ENCODE measurements at places on chromosomes 16 and 17. TPM values are rescaled to one million over a fixed set of nuclear protein-coding genes. Genes with fewer than 3 reads are reported as not detected.

- 0 out of 3 replicates have a peak overlapping the region, but pooled peaks have one; percentile 4 for H3K4me3 ChIP-seq
- no peaks in the 10 kb centered on the region for H3K4me1 ChIP-seq
- peaks cover 4% of the 10 kb centered on the region for H3K27me3 ChIP-seq
- H3K36me3 ChIP-seq: no peaks in the 10 kb centered on the region
Observed at GRCh38 chr16:10879681-10880589, 2.9 kb downstream of the CIITA start.

DNA sequence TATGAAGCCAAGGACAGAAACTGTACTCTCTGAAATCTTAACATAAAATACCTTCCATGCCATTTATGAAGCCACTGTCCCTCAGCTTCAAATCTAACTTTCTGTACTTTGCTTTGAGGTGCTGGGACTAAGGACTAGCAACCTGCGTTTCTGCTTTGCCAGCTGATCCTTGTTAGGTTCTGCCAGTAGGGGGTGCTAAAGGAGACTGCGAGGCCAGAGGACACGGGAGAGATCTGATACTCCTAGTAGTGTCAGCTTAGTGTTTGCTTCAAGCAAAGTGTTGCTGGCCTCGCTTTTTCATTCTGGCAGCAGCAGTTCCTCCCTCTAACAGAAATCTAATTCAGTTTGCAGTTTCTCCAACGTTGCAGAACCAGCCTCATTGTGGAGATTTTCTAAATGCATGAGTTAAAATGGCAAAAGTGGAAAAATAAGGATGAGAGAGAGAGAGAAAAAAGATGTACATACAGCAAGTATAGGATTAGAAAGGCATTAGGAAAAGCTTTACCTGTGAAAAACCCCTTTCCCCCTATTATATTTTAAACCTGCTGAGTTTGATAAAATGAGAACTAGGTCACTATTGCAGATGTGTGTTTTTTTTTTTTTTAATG is 297.5 kb downstream of the CA10 start:
- H3K36me3 ChIP-seq: peaks cover 2% of the 10 kb centered on the region
- no peaks in the 10 kb centered on the region for H3K27me3 ChIP-seq
- DNase-seq: peak; percentile 88
- no peak overlapping the region for H3K27ac ChIP-seq

NOG gene
- total RNA-seq: not detected

DNA sequence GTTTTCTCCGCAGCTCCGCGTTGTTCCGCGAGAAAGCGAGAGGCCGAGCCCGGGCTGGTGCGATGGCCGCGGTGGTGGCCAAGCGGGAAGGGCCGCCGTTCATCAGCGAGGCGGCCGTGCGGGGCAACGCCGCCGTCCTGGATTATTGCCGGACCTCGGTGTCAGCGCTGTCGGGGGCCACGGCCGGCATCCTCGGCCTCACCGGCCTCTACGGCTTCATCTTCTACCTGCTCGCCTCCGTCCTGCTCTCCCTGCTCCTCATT is 404 bp downstream of the EMC6 start:
- peaks cover 18% of the 10 kb centered on the region for H3K36me3 ChIP-seq
- H3K27ac ChIP-seq: no peak overlapping the region
- peaks cover 3% of the 10 kb centered on the region for H3K4me1 ChIP-seq
- peak overlapping the region; percentile 98 for H3K4me3 ChIP-seq
- H3K27me3 ChIP-seq: no peaks in the 10 kb centered on the region
- peak; percentile 58 for DNase-seq

GRCh38 chr17:79702034-79702433 is 28.7 kb upstream of the ENPP7 start:
- H3K36me3 ChIP-seq: no peaks in the 10 kb centered on the region
- no peak overlapping the region for H3K27ac ChIP-seq
- no peak overlapping the region for H3K4me3 ChIP-seq
- H3K4me1 ChIP-seq: peaks cover 6% of the 10 kb centered on the region

CNOT1 gene
- total RNA-seq: 328 TPM

TBC1D16 gene
- 82.7 TPM for total RNA-seq

GRCh38 chr16:73483076-73483791 is 435.3 kb upstream of the ZFHX3 start:
- H3K36me3 ChIP-seq: no peaks in the 10 kb centered on the region
- H3K4me1 ChIP-seq: peaks cover 14% of the 10 kb centered on the region
- H3K27ac ChIP-seq: no peak overlapping the region
- H3K4me3 ChIP-seq: peak overlapping the region; percentile 42
- peak; percentile 77 for DNase-seq

DNA sequence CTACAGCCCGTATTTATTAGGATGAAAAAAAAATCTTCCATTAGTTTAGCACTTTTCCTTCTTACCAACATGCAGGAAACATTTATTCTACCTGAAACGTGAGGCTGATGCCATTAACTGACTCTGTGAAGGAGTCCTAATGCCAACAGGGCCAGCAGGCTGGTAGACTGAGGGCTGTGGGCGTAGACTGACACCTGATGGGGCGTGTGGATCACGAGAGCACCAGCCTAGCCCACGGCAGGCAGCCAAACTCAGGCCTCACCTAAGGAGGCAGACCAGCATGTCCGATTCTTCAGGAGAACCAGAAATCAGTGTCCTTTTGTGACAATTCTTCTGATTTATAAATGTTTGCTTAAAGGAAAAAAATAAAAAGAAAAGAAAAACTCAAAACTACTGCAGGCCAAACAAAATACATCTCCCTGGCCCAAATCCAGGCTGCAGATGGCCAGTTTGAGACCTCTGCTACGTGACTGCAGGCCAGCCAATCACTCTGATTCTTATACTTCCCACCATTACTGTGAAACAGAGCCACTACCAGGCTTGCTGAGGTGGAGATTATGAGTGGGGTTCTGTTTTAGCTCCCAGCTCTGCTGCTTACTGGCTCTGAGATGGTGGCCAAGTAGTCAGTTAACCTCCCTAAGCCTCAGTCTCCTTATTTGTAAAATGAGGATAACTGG is 66.5 kb downstream of the GNAO1 start:
- H3K27ac ChIP-seq: no peak overlapping the region
- no peak overlapping the region for H3K4me3 ChIP-seq
- no peaks in the 10 kb centered on the region for H3K27me3 ChIP-seq
- no peaks in the 10 kb centered on the region for H3K4me1 ChIP-seq

DNA sequence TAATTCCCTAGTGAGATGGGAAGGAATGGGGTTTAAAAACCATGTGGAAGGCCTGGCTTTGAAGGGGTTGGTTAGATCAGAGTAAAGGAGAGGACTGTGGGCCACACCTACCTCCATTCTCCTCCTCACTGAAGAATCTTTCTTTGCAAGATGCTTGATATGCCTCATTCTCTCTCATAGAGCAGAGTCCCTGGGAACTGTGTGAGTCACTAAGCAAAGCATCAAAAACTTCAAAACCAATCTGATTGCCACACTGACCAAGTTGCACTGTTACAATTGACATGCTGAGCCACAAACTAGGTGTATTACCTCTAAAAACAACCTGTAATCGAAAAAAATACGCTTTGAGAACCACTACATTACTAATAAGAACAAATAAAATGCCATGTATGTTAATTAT is 2.0 kb downstream of the TUBD1 start:
- H3K27me3 ChIP-seq: no peaks in the 10 kb centered on the region
- DNase-seq: no peak
- no peak overlapping the region for H3K27ac ChIP-seq
- peaks cover 13% of the 10 kb centered on the region for H3K36me3 ChIP-seq

- peaks cover 16% of the 10 kb centered on the region for H3K36me3 ChIP-seq
- H3K4me3 ChIP-seq: no peak overlapping the region
- H3K4me1 ChIP-seq: no peaks in the 10 kb centered on the region
- no peak overlapping the region for H3K27ac ChIP-seq
- no peak for DNase-seq
Observed at GRCh38 chr16:50765260-50765659, 23.4 kb downstream of the CYLD start.

DNA sequence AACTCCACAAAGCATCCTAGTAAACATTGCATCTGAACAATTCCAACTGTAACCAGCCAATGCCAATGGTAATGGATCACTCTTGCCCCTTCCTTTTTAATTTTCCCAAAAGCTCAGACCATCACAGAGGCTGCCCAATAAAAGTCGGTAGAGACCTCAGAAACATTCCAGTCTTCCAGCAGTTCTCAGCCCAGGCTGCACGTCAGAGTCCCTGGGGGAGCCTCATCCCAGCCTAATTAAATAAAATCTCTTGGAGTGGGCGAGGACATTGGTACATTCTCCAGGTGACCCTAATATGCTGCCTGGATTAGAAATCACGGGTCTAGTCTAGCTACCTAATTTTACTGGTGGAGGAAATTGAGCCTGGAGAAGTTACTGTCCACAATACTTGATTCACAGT is 117.1 kb upstream of the MYOCD start:
- no peaks in the 10 kb centered on the region for H3K27me3 ChIP-seq
- H3K27ac ChIP-seq: no peak overlapping the region
- H3K36me3 ChIP-seq: no peaks in the 10 kb centered on the region

CARHSP1 gene
- 195 TPM for total RNA-seq

DNA sequence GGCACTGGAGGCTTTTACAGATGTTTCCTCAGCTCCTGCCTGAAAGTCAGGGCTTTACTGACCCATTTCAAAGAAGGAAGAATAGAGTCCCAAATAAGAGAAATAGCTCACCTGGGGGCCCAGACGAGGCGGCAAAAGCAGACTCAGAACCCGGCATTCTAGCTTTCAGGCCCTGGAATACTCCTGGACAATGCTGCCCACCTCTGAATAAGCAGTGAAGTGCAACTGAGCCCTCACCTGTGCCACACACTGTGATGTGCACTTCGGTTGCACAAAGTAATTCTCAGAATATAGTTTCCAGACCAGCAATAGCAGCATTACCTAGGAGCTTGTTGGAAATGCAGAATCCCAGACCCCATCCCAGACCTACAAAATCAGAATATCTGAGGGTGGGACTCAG is 54.6 kb downstream of the ZNF423 start:
- no peaks in the 10 kb centered on the region for H3K27me3 ChIP-seq
- H3K27ac ChIP-seq: no peak overlapping the region
- DNase-seq: no peak
- H3K4me1 ChIP-seq: peaks cover 3% of the 10 kb centered on the region
- H3K4me3 ChIP-seq: no peak overlapping the region

DNA sequence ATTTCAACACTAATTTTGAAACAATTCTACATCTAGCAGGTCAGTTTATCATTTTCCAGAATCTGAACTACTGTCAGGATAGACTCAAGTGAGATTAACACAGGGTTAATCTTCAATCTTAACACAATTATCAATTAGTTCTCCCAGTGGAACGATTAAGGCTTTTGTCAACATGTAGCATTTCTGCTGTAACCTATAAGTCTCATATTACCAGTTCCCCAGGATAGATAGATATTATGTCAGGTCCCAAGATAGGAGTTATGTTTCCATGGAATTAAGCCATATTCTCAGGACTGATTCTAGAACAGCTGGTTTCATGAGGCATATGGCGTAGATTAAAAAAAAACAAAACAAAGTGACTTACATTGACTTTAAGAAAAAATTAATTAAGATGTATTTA is 4.4 kb upstream of the FBF1 start:
- H3K36me3 ChIP-seq: peaks cover 12% of the 10 kb centered on the region
- DNase-seq: no peak
- no peak overlapping the region for H3K4me3 ChIP-seq
- H3K4me1 ChIP-seq: no peaks in the 10 kb centered on the region
- H3K27me3 ChIP-seq: no peaks in the 10 kb centered on the region

GRCh38 chr16:66899945-66900710 is 18.6 kb downstream of the CDH16 start:
- no peaks in the 10 kb centered on the region for H3K36me3 ChIP-seq
- no peaks in the 10 kb centered on the region for H3K27me3 ChIP-seq
- no peaks in the 10 kb centered on the region for H3K4me1 ChIP-seq
- no peak overlapping the region for H3K27ac ChIP-seq

- no peaks in the 10 kb centered on the region for H3K27me3 ChIP-seq
- no peak for DNase-seq
- no peaks in the 10 kb centered on the region for H3K4me1 ChIP-seq
- no peaks in the 10 kb centered on the region for H3K36me3 ChIP-seq
Observed at GRCh38 chr16:88438084-88438870, 14.8 kb upstream of the ZFPM1 start.

- no peak overlapping the region for H3K4me3 ChIP-seq
- no peaks in the 10 kb centered on the region for H3K27me3 ChIP-seq
- no peaks in the 10 kb centered on the region for H3K36me3 ChIP-seq
- H3K4me1 ChIP-seq: 0 out of 2 replicates have a peak, but pooled peaks cover 3% of the 10 kb centered on the region
- DNase-seq: no peak
Observed at GRCh38 chr17:62866471-62866870, 58.4 kb upstream of the MARCHF10 start.

CX3CL1 gene
- 1.6 TPM for total RNA-seq

DNA sequence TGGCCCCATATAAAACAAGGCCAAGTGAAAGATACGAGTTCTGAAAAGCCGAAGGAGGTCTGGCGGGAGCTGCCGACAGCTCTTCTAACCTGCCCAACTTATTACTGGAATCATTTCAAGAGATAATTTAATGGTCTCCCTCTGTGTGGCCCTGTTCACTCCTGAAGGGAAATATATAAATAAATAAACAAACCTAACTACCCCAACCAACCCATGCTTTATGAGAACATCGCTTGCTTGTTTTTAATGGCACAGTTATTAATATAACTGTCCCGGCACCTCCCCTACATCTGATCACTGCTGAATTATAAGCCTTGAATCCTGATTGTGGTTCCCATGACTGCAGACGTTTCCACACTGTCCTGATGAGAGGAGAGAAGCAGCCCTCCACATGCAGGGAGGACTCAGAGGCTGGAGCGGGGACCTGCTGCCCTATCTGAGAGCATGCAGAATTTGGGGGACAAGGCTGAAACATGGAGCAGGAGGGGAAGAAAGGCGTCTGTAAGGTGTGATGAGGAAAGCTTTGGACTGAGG is 22.2 kb downstream of the CDK5RAP3 start:
- no peaks in the 10 kb centered on the region for H3K36me3 ChIP-seq
- H3K4me1 ChIP-seq: peaks cover 4% of the 10 kb centered on the region
- no peaks in the 10 kb centered on the region for H3K27me3 ChIP-seq
- H3K4me3 ChIP-seq: no peak overlapping the region
- DNase-seq: no peak

DNA sequence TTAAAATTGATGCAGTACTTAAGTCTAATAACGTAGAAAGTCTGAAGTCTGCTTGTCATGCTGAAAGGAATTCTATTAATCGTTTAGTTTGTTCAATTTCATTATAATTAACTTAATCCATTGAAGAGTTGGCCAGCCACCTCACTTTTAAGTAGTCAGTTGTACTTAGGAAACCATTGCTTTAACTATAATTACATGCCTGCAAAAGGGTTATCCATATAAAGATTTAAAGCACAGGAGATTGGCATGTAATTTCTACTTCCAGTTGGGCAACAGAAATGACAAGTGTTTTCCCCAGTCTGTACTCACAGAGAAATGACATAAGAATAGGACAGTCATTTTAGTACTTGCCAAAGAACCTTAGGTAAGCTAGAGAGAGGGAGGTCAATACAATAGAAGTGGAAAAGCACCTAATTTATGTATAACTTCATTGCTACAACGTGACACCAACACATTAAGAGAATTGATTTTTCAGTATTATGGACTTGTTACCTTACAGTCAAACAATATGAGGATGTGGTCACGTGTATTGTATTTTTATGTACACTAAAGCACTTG is 3.7 kb upstream of the USP32 start:
- H3K27ac ChIP-seq: no peak overlapping the region
- peaks cover 2% of the 10 kb centered on the region for H3K4me1 ChIP-seq
- H3K36me3 ChIP-seq: no peaks in the 10 kb centered on the region
- no peak overlapping the region for H3K4me3 ChIP-seq

TEKT5 gene
- not detected for total RNA-seq

GABARAPL2 gene
- total RNA-seq: 62.6 TPM

AGRP gene
- total RNA-seq: not detected

Data from H9 (cell line).